ENCODE measurements at places on chromosomes 5 and 9.

GRCh38 chr5:78056901-78057514 is 237.5 kb downstream of the AP3B1 start:
- no peak for DNase-seq

- peak; percentile 13 for DNase-seq
Measured at GRCh38 chr5:168712280-168712924, 133.2 kb upstream of the PANK3 start.

GRCh38 chr9:131868766-131869165 is 128.9 kb upstream of the RAPGEF1 start:
- no peak for DNase-seq

DNA sequence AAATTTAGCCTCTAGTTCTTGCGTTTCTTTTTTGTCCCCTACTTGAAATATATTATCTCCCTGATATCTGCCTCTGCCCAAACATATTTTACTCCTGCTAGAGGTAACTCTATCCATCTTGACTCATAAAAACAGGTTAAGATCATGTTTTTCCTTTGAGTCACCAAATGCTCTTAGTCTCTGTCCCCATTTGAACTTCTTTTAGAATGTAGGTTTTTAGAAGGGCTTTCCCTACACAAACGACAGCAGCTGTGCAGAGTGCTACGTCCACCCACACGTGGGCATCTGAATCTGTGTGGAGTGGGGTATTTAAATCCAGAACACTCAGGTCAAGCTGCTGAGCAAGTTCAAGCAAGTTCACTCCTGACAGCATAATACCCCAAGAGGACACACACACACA is 2.2 kb downstream of the HSD17B3 start:
- no peak for DNase-seq

Measured in NB4 (cell line).